ENCODE measurements at places on chromosomes 6 and 20.

GRCh38 chr20:59706400-59706693, 102.0 kb downstream of the PHACTR3 start:
- DNase-seq: no peak

- DNase-seq: no peak
Measured at GRCh38 chr6:138242987-138243592, 24.8 kb upstream of the PBOV1 start.

DNA sequence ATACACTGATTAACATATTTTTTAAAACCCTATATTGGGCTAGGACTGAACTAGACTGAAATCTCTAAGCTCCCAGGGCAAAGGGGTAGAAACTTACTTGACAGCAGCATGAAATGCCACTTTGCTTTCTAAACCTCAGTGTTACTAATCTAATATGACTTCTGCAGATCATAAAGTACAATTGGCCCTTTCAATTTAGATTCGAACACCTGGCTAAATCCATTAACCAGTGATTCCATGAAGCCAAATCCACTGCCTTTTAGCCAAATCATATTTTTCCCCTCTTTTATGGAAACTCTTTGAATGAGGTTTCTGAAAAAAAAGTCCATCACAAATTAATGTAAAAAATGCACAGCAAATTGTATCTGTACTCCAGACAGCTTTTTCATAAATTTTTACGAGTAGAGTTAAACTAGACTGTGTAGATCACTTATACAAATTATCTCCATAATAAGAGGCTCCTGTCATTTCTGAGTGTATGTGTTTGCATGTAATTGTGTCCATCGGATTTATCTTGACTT, 25.7 kb downstream of the EPHA7 start:
- DNase-seq: no peak

GRCh38 chr6:11968241-11968806, 43.8 kb upstream of the HIVEP1 start:
- no peak for DNase-seq

DNA sequence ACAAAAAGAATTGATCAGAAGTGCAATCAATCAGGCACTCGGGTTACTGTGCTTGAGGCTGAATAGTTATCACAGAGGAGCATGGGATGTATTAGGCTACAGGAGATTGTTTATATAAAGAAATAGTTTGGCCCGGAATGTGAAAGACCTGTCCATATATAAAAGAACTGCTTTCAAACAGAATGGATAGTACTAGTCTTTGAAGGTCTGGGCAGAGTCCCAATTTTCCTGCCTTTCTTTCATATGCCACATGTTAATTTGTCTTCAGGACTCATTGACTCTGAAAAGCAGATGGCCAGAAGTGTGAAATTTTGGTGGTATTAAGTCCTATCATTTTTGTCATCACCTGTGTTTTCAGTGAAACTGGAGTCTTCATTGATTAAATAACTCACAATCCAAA, 314.5 kb downstream of the EYA4 start:
- DNase-seq: no peak

DNA sequence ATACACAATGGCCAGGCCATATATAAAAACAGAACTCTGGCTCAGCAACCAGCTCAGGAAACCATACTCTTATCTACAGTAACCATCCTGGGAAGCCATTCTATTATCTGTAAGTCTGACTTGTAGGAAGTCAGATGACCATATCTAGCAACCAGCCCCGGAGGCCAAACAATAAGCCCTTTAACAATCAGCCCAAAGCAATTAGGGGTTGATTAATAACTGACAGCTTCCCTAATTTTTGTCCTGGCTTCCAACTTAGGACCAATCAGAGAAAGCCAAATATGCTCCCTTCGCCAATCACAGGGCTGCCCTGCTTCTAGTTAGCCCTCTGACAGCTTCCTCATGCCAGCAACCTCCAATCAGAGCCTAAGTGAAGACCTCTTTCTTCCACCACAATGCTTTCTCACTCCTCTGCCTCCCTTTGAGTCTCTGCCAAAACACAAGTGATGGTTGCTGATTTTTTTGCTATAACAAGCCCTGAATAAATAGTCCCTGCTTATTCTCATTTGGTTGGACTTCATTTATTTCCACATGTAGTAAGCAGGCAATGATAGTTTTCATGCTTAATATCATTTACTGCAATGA, 37.8 kb upstream of the STXBP5 start:
- DNase-seq: no peak

GRCh38 chr20:24978513-24978912, 14.0 kb downstream of the APMAP start:
- no peak for DNase-seq

DNA sequence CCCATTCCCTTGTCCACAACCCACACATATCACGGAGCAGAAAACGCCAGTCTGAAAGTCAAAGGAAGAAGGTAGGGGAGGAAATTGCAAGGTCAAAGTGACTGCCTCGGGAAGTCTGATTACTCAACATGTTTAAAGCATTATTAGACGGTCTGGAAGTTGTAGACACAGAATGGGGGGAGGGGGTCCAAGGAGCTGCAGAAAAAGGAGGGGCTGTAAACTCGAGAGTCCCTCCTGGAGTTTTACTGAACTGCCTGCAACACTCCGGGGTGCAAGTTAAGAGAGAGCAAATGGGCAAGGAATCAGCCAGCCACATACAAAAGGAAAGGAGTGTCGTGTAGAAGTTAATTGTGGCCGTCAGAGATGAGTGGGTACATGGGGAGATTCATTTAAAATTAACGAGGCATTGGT, 417.7 kb upstream of the JARID2 start:
- no peak for DNase-seq

- no peak for DNase-seq
Measured at GRCh38 chr6:11828262-11828870, 49.8 kb upstream of the ADTRP start.

DNA sequence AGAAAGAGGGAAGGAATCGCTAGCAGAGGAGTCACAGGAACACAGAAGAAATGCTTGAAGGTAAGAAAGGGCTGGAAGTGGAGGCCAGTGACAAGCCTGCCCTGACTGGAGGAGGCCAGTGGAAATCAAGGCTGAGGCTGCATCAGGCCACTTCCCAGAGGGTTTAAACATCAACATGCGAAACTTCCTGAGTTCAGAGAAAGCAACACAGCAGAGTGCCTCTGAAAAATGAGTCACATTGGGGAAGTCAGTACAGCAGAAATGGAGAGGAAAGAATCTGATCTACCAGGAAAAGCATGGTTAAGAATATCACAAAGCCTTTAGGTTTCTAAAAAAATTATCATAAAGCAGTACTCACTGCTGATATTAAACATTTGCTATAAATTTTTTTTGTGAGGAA, 23.3 kb downstream of the NAPB start:
- no peak for DNase-seq

Measured in urinary bladder (tissue), 4 donors.